Sigmoid colon (tissue), 7 donors: ENCODE measurements at places on chromosomes 12 and 14. TPM values are rescaled to one million over a fixed set of nuclear protein-coding genes. Genes with fewer than 3 reads are reported as not detected.

- H3K27ac ChIP-seq, result no peak overlapping the region
- no peak for DNase-seq
- no peak overlapping the region for H3K4me3 ChIP-seq
- no peaks in the 10 kb centered on the region for H3K36me3 ChIP-seq
- H3K4me1 ChIP-seq, result no peaks in the 10 kb centered on the region
Observed at GRCh38 chr14:52835122-52835903, 43.9 kb upstream of the GNPNAT1 start.

- peaks cover 25% of the 10 kb centered on the region for H3K4me1 ChIP-seq
- H3K4me3 ChIP-seq, result peak overlapping the region; percentile 35
- H3K27me3 ChIP-seq, result peaks cover 29% of the 10 kb centered on the region
- H3K36me3 ChIP-seq, result no peaks in the 10 kb centered on the region
Observed at GRCh38 chr12:132600048-132601032, 10.0 kb downstream of the LRCOL1 start.

GRCh38 chr14:104771374-104771773, 18.4 kb downstream of the SIVA1 start:
- H3K36me3 ChIP-seq, result peaks cover 27% of the 10 kb centered on the region
- no peak overlapping the region for H3K4me3 ChIP-seq
- DNase-seq, result no peak

- no peaks in the 10 kb centered on the region for H3K27me3 ChIP-seq
- no peak overlapping the region for H3K4me3 ChIP-seq
- peaks cover 19% of the 10 kb centered on the region for H3K36me3 ChIP-seq
Observed at GRCh38 chr12:132131229-132131628, 12.9 kb downstream of the DDX51 start.

GRCh38 chr12:79644274-79645234, 46.2 kb downstream of the PAWR start:
- no peak for DNase-seq
- H3K4me1 ChIP-seq, result no peaks in the 10 kb centered on the region
- H3K27me3 ChIP-seq, result no peaks in the 10 kb centered on the region
- no peak overlapping the region for H3K27ac ChIP-seq
- no peak overlapping the region for H3K4me3 ChIP-seq

DNA sequence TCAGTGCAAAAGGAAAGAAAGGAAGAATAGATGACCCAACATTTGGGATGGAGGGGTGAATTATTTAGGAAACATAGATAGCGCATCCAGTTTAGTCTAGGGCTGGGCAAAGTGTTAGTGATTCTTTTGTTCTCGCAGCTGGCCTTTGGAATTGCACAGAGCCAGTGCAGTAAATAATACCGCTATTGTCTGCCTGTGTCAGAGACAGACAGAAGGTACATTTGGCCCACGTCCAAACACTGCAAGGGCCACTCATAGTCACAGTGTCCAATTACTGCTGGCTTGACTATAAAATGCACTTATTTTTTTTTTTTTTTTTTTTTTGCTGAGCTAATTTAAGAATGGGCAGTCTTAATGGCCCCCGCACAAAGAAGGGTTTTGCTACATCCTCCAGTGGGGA, 638.6 kb downstream of the BCL11B start:
- no peaks in the 10 kb centered on the region for H3K36me3 ChIP-seq
- no peaks in the 10 kb centered on the region for H3K27me3 ChIP-seq
- H3K27ac ChIP-seq, result no peak overlapping the region
- no peak overlapping the region for H3K4me3 ChIP-seq

DNA sequence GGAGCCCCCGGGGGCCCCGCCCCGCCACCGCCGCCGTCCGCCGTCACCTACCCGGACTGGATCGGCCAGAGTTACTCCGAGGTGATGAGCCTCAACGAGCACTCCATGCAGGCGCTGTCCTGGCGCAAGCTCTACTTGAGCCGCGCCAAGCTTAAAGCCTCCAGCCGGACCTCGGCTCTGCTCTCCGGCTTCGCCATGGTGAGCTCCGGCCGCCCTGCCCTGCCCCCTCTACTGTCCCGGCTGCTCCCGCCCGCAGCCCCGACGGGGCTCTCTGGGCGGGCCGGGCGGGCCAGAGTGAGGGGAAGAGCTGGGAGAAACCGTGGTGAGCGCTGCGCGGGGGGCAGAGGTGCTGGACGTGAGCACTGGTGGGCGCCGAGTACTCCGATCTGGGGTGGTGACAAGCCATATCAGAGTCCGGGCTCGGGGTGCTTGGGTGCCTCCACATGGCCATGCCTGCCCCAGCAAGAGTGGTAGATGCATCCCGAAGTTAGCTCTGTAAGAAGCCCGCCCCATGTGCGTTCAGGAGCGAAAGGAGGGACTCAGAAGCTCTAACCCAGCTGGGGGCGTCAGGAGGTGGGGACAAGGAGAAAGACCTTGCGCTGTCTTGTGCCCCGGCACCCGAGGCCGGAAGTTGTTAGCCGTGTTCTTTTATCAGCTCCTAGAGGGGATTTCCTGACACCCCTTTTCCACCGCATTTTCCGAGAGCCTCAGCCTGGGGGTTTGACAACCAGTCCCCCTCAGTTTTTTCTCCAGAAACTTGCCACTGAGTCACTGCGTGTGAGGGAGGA, 717 bp downstream of the ORAI1 start:
- H3K27ac ChIP-seq, result peak overlapping the region; percentile 91
- peaks cover 49% of the 10 kb centered on the region for H3K4me1 ChIP-seq
- no peaks in the 10 kb centered on the region for H3K36me3 ChIP-seq

The KRT71 gene
- total RNA-seq, result not detected

The C14orf132 gene
- total RNA-seq, result 20.7 TPM

The HECTD4 gene
- total RNA-seq, result 30.3 TPM

The ABCD2 gene
- total RNA-seq, result 0.49 TPM
